ENCODE measurements at places on chromosomes 12 and 14. TPM values are rescaled to one million over a fixed set of nuclear protein-coding genes. Genes with fewer than 3 reads are reported as not detected.

- H3K4me3 ChIP-seq = no peak overlapping the region
- H3K27me3 ChIP-seq = no peaks in the 10 kb centered on the region
- no peaks in the 10 kb centered on the region for H3K4me1 ChIP-seq
These were observed 40.2 kb downstream of the MOK start for GRCh38 chr14:102264775-102265174.

DNA sequence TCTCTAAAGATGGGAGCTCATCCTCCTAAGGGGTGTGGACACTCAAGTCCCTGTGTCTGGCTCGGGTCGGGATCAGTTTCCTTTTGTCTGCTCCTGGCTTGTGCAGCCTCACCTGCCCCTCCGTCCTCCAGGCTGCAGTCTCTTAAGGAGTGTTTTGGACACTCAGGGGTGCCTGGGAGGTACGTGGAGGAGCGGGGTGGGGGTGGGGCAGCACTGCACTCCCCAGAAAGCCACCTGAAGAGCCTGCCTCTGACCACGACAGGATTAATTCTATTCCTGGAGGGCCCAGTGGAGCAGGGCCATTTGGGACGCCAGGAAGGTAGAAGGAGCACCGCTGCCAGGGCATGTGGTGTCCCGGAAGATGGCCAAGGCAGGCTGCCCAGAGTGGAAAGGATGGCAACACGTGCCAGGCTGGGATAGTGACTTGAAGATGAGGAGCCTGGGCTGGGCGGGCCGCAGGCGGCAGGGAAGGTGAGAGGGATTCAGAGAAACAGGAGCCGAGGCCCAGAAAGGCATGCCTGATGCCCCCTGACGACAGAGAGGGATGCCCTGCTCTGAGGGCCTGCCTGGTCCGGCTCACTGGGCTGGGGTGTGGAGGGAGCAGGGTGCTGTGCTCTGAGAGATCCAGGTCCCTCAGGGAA lies 14.8 kb upstream of the LRTM2 start:
- no peak overlapping the region for H3K4me3 ChIP-seq
- no peaks in the 10 kb centered on the region for H3K27me3 ChIP-seq
- H3K27ac ChIP-seq = peak overlapping the region; percentile 51
- H3K4me1 ChIP-seq = peaks cover 21% of the 10 kb centered on the region
- DNase-seq = no peak

DNA sequence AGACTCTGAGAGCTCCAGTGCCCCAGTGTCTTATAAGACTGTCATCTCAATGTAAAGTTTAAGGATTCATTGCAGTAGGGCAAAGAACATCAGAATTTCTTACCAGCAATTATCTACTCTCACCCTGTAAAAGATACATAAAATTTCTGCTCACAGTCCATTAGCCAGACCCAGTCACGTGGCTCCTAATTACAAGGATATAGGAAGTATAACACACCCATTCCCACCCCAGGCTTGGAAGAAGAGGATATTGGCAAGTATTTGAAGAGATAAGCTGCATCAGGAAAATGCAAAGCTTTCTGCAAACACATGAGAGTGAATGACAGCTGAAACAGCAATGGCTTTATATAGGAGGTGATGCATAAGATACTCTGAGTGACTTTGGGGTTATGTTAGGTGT lies 14.3 kb downstream of the SYT1 start:
- H3K36me3 ChIP-seq = no peaks in the 10 kb centered on the region
- H3K4me3 ChIP-seq = no peak overlapping the region

- H3K27ac ChIP-seq = no peak overlapping the region
- no peaks in the 10 kb centered on the region for H3K4me1 ChIP-seq
- no peaks in the 10 kb centered on the region for H3K27me3 ChIP-seq
- no peak for DNase-seq
- no peak overlapping the region for H3K4me3 ChIP-seq
These were observed 273.5 kb upstream of the SOX5 start for GRCh38 chr12:24222968-24223367.

DNA sequence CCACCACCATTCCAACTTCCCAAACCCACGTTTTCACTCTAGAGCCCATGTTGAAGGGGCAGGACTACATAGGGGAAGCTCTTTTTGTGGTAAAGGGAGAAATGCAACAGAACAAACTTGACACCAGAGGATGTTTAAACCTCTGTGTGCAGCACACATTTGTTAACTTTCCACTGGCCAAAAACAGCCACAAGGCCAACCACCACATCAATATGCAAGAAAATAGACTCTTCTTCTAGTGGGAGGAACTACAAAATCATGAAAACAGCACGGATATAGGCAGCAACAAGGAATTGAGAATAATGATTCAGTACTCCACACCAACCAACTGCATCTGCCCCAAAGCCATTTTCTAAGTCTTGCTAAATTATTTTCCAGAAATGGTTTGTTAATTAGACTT lies 66.3 kb upstream of the CEP83 start:
- peaks cover 2% of the 10 kb centered on the region for H3K4me1 ChIP-seq
- peaks cover 32% of the 10 kb centered on the region for H3K27me3 ChIP-seq
- H3K4me3 ChIP-seq = no peak overlapping the region
- DNase-seq = no peak

DNA sequence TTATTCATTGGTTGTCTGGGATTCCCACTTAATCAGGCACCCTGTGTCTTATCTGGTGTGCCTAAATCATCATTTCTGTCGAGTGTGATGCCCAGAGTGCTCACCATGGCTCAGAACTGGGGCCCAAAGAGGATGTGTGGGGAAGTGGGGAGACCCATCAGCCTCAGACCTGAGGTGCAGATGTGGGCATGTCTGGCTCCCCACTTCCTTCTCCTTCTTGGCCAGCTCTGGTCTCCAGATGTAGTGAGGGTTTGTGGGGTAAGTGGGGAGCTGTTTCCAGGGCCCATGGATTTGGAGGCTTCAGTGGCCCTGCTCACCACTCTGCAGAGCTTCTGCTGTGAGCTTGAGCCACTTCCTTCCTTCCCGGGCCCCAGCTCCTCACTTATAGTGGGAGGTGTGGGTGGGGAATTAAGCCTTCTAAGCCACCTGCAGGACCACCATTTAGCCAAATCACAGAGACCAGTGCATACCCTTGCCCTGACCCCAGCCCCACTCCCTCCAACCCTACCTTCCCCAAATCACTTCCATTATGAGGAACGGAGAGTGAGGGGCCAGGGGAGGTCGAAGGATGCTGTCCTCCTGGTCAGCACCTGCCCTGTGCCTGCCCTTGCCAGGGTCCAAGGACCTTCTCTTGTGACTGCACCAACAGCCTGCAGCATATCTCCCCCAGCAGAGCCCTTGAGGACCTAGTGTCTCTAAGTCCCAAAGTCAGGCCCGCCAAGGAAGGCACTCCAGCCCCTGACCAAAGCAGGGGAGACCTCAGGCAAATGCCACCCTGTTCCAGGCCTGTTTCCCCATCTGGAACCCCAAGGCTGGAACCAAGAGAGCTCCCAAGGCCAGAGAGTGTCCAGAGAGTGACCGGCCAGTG lies 278.2 kb upstream of the RTL1 start:
- no peaks in the 10 kb centered on the region for H3K36me3 ChIP-seq
- no peak for DNase-seq
- H3K4me1 ChIP-seq = no peaks in the 10 kb centered on the region
- no peak overlapping the region for H3K27ac ChIP-seq

- H3K27ac ChIP-seq = peak overlapping the region; percentile 47
- no peak overlapping the region for H3K4me3 ChIP-seq
- peaks cover 15% of the 10 kb centered on the region for H3K27me3 ChIP-seq
- no peak for DNase-seq
These were observed 49.8 kb upstream of the USP15 start for GRCh38 chr12:62210422-62210821.

DNA sequence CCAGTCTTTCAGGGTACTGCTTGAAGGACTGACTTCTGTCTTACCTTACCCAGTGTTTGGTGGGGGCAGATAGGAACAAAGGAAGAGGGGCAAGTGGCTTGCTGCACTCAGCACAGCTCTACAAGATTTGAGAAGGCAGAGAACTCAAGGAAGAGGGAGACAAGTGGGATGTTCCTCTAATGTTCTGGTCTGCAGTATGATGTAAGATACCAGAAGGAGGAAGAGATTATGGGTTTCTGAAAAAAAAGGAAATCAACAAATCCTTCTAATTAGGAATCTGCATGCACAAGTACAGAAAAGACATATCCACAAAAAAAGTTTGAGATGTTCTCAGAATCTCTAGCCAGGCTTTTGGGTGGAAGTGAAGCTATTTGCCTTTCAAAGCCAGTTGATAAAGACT lies 37.1 kb downstream of the USP15 start:
- H3K27me3 ChIP-seq = no peaks in the 10 kb centered on the region
- H3K4me1 ChIP-seq = peaks cover 43% of the 10 kb centered on the region
- H3K4me3 ChIP-seq = no peak overlapping the region

GRCh38 chr12:70408004-70408790 lies 42.1 kb downstream of the KCNMB4 start:
- H3K27ac ChIP-seq = no peak overlapping the region
- DNase-seq = no peak
- no peaks in the 10 kb centered on the region for H3K27me3 ChIP-seq
- no peaks in the 10 kb centered on the region for H3K36me3 ChIP-seq
- H3K4me3 ChIP-seq = no peak overlapping the region

- H3K4me3 ChIP-seq = no peak overlapping the region
- no peaks in the 10 kb centered on the region for H3K4me1 ChIP-seq
- peaks cover 78% of the 10 kb centered on the region for H3K27me3 ChIP-seq
- H3K27ac ChIP-seq = no peak overlapping the region
- H3K36me3 ChIP-seq = no peaks in the 10 kb centered on the region
These were observed 39.1 kb downstream of the SLC8A3 start for GRCh38 chr14:70149596-70150165.

DNA sequence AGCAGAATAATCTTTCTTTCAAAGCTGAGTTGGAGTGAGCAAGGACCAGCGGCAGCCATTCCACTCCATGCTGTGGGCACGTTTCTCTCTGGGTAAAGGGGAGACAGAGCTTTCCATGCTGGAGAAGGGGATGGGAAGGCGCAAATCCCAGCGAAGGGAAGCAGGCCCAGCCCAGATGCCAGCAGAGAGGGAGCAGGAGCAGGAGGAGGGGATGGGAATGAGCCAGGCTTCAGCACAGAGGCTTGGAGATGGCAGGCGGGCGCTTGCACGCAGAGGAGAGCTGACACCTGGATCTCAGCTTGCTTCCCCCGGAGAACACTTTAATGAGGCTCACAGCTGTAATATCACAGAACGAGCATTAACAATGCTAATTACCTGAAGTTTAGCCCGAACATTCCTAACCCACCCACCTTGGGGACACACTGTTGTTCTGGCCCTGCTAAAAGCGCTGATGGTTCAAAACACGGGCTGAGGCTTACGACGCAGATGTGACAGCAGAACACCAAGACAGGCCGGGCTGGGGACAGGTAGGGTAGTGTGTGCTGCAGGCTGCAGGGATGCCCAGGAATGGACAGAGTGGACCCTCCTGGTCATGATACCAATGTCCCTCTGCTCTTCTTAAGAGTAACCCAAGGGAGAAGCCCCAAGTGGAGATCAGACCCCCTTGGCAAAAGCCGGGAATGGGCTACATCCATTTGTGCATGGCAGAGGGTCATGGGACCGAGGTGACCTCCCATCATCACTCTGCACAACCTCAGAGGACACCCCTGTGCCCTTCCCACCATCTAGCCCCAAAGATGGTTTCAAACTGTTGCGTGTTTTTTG lies 288.6 kb downstream of the DPF3 start:
- H3K36me3 ChIP-seq = no peaks in the 10 kb centered on the region
- no peak for DNase-seq
- no peak overlapping the region for H3K4me3 ChIP-seq
- H3K4me1 ChIP-seq = peaks cover 14% of the 10 kb centered on the region
- no peak overlapping the region for H3K27ac ChIP-seq
- peaks cover 38% of the 10 kb centered on the region for H3K27me3 ChIP-seq

DNA sequence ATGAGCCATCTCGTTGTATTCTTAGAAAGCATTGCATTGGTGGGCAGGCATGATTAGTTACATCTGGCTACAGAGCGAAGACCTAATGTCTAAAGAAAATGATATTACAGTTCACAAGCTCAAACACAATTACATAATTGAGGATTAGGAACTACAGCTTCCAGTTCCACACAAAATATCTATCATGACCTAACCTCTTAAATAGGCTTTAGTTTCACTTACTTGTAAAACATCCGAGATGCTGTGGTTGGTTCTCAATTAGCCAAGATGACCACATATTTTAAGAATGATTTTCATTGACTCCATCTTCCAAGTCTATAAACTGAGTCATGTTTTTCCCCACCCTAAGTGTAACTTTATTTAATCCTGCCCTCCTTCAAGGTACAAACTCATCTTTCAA lies 69.5 kb downstream of the LRIG3 start:
- no peak overlapping the region for H3K4me3 ChIP-seq
- no peak for DNase-seq
- H3K27ac ChIP-seq = no peak overlapping the region
- no peaks in the 10 kb centered on the region for H3K36me3 ChIP-seq
- H3K27me3 ChIP-seq = no peaks in the 10 kb centered on the region

- no peak overlapping the region for H3K4me3 ChIP-seq
- no peak for DNase-seq
- no peaks in the 10 kb centered on the region for H3K4me1 ChIP-seq
- H3K27me3 ChIP-seq = no peaks in the 10 kb centered on the region
- H3K27ac ChIP-seq = no peak overlapping the region
- H3K36me3 ChIP-seq = no peaks in the 10 kb centered on the region
These were observed 886.2 kb downstream of the DIO2 start for GRCh38 chr14:79325071-79325470.

- H3K4me1 ChIP-seq = peaks cover 6% of the 10 kb centered on the region
- no peak overlapping the region for H3K4me3 ChIP-seq
- DNase-seq = no peak
- peak overlapping the region; percentile 24 for H3K27ac ChIP-seq
These were observed 89.3 kb upstream of the TTC7B start for GRCh38 chr14:90905531-90905930.

GRCh38 chr12:80064269-80064668 lies 35.1 kb upstream of the OTOGL start:
- H3K36me3 ChIP-seq = peaks cover 5% of the 10 kb centered on the region
- no peak overlapping the region for H3K27ac ChIP-seq

- H3K4me1 ChIP-seq = peaks cover 26% of the 10 kb centered on the region
- H3K36me3 ChIP-seq = no peaks in the 10 kb centered on the region
- H3K27me3 ChIP-seq = no peaks in the 10 kb centered on the region
- no peak overlapping the region for H3K27ac ChIP-seq
- H3K4me3 ChIP-seq = no peak overlapping the region
- no peak for DNase-seq
These were observed 1.6 kb downstream of the KLHL28 start for GRCh38 chr14:44960146-44960545.

DNA sequence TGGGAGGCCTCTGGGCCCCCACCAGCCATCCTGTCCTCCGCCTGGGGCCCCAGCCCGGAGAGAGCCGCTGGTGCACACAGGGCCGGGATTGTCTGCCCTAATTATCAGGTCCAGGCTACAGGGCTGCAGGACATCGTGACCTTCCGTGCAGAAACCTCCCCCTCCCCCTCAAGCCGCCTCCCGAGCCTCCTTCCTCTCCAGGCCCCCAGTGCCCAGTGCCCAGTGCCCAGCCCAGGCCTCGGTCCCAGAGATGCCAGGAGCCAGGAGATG lies 729 bp upstream of the GAPDH start:
- no peaks in the 10 kb centered on the region for H3K27me3 ChIP-seq
- H3K4me3 ChIP-seq = peak overlapping the region; percentile 97
- peak overlapping the region; percentile 96 for H3K27ac ChIP-seq
- no peak for DNase-seq
- peaks cover 37% of the 10 kb centered on the region for H3K4me1 ChIP-seq

GRCh38 chr14:80152166-80152565 lies 59.1 kb downstream of the DIO2 start:
- no peak overlapping the region for H3K4me3 ChIP-seq
- H3K27me3 ChIP-seq = no peaks in the 10 kb centered on the region
- no peaks in the 10 kb centered on the region for H3K36me3 ChIP-seq
- no peak for DNase-seq
- H3K27ac ChIP-seq = no peak overlapping the region

LRP1 gene
- total RNA-seq = 3.8 TPM

GPR84 gene
- total RNA-seq = 0.99 TPM

IGF1 gene
- total RNA-seq = not detected

HAL gene
- 2.3 TPM for total RNA-seq

PTPRR gene
- total RNA-seq = not detected

MUCL1 gene
- total RNA-seq = not detected

ADAM20 gene
- 0.37 TPM for total RNA-seq

KCNMB4 gene
- 0.26 TPM for total RNA-seq

Measured in T-helper 17 cell (primary cell).